ENCODE measurements at places on chromosomes 7 and 10.

DNA sequence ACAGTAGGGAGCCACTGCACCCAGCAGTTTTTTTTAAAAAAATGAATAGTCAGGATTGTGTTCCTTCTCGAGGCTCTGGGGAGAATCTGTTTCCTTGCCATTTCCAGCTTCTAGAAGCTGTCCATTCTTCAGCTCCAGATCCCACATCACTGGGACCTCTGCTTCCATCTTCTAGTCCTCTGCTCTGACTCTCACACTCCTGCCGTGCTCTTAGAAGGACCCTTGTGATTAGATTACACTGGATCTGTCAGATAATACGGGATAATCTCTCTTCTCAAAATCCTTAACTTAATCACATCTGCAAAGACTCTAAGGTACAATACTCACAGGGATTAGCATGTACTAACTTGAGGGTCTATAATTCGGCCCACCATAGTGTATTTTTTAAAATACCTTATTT, 158.9 kb upstream of the SP4 start:
- DNase-seq: no peak

- DNase-seq: no peak
Measured at GRCh38 chr10:4407783-4408182, 418.2 kb upstream of the AKR1E2 start.

GRCh38 chr10:33005322-33006301, 47.6 kb upstream of the ITGB1 start:
- no peak for DNase-seq

GRCh38 chr7:134022286-134022911, 104.7 kb upstream of the LRGUK start:
- DNase-seq: no peak

GRCh38 chr10:92699518-92700381, 10.0 kb downstream of the HHEX start:
- no peak for DNase-seq

- no peak for DNase-seq
Measured at GRCh38 chr10:87842220-87842641, 21.1 kb downstream of the KLLN start.

Measured in NCI-H1436 treated with DMSO at 0.1 percent for 48 hours (cell line).